ENCODE measurements at places on chromosomes 2 and 18.

- DNase-seq, result no peak
Observed at GRCh38 chr2:230018153-230018552, 50.6 kb downstream of the SLC16A14 start.

DNA sequence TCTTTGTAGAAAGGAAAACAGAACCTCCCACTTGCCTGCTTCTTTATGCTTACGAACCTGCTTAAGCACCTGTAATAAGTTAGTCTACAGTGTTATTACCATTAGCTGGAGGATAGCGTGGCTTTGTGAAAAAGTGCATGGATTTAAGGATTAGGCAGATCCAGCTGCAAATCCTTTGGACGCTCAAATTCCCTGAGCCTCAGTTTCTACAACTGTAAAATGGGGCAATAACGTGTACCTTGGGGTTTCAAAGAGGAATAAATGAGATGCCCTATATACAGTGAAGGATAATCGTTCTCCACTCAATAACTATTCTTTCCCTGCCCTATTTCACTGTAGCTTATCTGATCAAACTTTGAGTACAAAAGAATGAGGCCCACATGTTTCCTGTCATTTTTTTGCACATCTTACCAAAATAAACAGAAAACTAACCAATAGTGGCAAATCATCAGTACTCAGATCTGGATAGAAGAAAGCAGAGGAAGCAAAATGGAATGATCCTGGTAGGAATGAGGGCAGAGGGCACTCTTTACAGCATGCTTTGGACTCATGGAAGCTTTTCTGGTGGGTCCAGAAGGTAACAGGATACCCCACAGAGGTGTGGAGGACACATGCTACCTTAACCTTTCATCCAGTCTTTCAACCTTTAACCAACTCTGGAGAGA, 14.8 kb downstream of the MOGAT1 start:
- no peak for DNase-seq

- DNase-seq, result no peak
Observed at GRCh38 chr2:60556175-60556574, 2.7 kb upstream of the BCL11A start.

- no peak for DNase-seq
Observed at GRCh38 chr18:49842656-49843055, 29.3 kb upstream of the ACAA2 start.

DNA sequence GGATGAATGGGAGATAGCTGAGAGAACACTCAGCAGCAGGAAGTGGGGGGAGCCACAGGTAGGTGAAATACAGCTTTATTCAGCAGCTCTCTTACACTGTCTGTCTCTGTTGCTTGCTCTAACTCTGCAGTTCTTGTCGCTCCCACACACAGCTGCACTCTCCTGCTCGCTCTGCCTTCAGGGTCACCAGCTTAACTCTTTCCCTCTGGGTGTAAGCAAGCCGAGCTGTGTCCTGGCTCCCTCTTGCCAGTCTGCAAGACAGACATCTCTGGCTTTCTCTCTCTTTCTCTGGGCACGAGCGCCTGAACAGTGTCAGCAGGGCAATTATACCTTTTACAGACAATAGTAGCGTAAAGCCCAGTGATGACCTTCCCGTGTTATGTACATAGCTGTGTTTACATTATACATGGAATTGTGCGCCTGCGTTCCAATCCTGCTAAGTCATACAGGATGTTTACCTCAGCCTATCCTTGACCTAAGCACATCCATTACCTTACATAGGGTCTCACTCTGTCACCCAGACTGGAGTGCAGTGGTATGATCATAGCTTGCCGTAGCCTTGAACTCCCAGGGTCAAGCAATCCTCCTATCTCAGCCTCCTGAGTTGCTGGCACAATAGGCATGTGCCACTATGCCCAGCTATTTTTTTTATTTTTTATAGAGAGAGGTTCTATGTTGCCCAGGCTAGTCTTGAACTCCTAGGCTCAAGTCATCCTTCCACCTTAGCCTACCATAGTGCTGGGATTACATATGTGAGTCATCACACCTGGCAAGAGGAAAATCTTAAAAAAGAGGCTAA, 57.8 kb upstream of the CHN1 start:
- DNase-seq, result peak; percentile 5

DNA sequence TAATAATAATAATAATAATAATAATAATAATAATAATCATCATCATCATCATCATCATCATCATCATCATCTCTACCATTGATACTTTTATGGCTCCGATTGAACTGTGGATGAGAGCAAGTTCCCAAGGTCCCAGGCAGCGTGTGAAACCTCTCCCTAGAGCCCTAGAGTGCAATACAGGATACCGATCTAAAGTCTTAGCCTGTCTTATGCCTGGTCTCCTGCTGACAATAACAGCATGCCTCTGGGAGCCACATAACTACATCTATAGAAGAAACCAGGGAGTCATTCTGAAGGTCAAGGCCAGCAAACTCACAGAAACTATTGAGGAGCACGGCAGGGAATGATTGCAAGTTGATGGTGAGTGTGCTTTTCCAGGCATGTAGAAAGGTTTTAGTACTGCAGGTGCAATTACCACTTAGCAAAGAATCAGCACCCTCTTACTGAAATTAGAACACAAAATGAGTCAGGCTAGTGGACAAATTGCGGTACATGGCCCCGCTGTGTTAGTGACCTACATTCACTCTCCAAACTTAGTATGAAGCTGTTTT, 457.2 kb upstream of the CDH20 start:
- DNase-seq, result no peak

DNA sequence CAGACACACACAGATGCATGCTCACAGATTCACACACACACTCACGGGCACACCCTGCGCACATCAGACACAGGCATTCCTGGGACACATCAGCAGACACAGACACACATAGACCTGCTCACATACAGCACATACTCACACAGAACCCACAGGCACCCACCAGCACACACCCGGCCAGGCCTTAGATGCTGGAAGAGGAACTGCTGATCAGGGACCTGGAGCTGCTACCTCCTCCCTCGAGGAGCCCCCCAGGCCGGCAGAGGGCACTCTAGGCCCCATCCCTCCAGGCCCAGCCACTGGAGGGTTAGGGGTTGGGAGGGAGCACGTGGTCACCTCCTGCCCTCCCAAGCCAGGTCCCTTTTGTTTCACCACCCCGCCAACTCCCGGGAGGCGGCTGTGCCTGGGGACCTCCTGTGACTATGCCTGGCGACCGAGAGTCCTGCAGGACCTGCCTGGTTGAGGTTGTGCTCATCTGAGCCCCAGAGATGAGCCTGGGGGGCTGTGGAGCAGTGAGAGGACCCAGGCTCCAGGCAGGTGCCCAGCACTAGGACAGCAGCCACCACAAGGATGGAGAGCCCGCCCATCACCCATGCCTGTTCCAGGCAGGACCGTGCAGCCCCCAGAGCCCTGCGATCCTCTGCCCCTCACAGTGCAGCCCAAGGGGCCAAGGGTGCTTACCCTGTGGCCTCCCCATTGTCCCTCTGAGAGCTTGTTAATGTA, 21.0 kb upstream of the PTMA start:
- no peak for DNase-seq

- DNase-seq, result no peak
Observed at GRCh38 chr18:50729986-50730385, 89.8 kb downstream of the MRO start.

- no peak for DNase-seq
Observed at GRCh38 chr2:86037141-86037794, 68.4 kb downstream of the POLR1A start.

- DNase-seq, result no peak
Observed at GRCh38 chr18:13451213-13451540, 232.6 kb downstream of the LDLRAD4 start.

- no peak for DNase-seq
Observed at GRCh38 chr2:95271381-95271971, 2.8 kb upstream of the PROM2 start.

DNA sequence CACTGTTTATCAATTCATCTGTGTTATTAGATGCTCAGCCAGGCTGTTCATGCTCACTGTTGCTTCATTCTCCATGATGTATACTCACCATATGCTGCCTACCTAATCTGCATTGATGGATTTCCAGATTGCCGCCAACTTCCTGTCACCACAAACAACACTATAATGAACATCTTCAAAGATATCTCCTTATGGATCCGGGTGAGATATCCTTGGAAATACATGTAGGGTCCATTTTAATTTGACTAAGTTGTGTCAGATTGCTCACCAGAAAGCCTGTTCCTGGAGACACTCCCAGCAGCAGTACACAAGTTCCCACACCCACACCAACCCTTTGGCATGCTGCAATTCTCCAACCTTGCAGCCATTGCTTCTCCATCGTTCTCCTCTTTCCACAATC, 547.5 kb upstream of the TNP1 start:
- no peak for DNase-seq

DNA sequence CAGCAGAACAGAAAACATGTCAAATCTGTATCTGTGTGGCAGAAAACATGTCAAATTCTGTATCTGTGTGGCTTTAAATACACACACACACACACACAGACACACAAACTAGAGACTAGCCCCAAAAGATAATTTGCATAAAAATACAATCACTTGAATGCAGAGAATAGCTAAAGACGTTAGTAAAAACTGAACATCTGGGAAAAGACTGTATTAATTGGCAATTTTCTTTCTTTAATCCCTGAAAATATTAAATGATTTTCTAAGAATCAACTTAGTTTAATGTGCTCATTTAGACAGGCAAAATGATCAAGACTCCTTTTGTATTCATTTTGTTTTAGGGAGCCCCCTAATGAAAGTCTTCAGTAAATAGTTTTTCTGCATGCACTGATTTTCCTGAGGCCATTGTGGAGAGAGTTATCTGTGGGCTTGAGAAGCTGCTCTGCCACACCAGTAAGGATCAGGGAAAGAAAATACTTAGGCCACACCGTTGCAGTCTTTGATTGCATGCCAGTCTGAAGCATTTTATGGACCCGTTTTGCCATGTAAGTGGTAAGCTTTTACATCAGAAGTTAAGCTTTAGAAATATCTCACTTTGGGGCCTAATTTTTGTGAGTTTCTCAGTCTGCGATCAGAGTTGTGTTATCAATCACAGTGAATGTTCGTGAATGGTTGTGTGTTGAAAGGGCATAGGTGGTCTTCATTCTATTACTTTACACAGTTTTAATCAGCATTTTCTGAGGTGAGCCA, 2.2 kb downstream of the SPATS2L start:
- no peak for DNase-seq

DNA sequence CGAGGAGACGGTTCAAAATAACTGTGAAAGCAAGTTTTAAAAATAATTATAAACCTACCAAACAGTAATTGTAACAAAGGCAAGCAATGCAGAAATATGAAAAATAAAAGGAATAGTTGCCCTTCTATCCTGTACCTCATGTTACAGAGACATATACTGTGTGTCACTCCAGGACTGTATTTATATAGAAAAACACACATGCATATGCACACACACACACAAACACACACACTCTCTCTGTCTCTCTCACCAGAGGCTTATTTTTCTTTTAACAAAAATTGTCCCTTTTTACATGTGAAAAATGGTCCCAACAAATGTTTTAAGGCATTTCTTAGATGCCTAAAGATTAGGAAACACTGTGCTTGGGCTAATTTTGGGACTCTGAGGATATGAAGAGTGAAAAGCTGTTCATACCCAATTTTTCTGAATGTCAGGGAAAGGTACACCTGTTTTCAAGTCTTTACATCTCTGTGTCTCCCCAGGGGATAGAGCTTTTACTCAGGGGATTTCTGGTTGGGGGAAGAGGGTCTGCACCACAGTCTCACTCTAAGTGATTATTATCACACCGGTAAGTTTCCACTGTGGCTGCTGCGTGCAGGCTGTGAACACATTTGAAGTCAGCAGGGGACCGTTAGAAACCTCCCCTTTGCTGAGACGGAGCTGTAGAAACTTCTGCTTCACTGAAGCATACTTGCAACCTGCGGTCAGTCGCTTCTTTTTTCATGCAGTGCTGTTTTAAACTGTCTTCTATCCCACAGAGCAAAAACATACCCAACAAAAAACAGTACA, 51.4 kb upstream of the SPAG16 start:
- DNase-seq, result no peak

- DNase-seq, result no peak
Observed at GRCh38 chr2:21552981-21553380, 429.2 kb downstream of the TDRD15 start.

DNA sequence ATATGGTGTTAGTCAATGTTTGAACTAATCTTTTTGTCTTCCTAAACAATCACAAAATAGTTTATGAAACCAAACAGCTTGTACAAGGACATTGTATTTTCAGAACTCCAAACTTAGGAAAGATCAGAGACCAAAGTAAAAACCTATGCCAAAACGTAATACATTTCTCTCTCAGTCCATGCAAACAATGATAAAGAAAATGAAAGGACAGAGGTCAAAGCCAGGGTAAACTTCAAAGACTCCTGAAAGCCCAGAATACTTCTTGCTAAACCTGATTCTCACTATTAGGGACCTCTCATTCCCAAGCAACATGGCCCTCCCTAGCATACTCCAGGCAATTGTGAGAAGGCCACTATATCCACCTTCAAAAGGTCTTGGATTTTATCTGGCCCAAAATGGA, 105.1 kb upstream of the GALNT5 start:
- DNase-seq, result no peak

DNA sequence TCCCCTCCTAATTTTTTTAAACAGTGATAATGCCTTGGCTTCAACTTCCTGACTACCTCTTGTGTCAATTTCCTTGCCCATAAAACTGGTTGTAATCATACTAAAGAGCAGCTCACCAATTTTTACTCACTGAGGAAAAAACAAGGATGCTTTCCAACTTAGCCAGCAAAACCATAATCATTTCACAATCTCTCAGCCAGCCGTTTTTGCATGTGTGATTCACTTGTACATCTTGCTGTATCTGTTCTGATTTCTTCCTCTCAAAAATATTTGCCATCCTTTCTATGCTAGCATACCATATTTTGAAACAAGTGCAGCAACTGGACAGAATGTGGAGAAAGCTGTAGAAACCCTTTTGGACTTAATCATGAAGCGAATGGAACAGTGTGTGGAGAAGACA, 60.7 kb downstream of the RAB27B start:
- no peak for DNase-seq

- no peak for DNase-seq
Observed at GRCh38 chr2:215504547-215504946, 68.7 kb upstream of the FN1 start.

- no peak for DNase-seq
Observed at GRCh38 chr2:224958462-224958857, 83.8 kb downstream of the DOCK10 start.

DNA sequence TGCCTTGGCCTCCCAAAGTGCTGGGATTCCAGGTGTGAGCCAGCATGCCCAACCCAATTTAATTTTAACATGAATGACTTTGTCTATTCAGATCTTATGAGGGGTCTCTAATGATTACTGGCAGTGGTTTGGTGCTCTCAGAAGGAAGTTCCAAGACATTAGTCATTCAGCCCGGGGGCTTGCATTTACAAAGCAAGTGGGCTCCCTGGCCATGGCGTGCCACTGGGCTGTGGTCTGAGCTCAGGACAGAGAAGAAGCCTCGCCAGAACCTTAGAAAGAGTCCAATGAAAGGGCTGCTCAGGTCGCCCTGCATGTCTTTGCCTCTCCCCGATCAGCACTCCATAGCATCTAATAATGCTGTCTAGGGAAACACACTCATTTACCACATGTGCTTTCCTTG, 182.6 kb upstream of the CHAC2 start:
- no peak for DNase-seq

DNA sequence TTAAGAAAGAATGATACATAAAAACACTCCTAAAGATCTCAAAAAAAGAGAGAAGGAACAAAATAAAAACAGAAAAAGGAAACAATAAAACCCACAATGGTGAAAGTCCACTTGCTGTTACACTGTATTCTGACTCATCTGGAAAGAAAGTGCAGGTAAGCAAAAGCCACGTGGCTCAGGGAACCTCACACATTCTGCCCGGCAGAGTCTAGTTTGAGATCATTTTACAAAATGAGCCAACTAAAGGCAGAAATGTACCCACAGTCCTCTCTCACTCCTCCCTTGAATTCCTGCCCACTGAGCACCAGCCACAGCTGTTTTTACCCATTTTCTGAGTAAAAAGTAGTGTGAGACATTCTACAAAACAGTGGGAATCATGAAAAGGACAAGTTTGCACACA, 10.0 kb downstream of the KCNH7 start:
- DNase-seq, result peak; percentile 4

Data from NCI-H2081 (cell line).